Nephron progenitor cell (in vitro differentiated cells): ENCODE measurements at places on chromosomes 6 and 20.

DNA sequence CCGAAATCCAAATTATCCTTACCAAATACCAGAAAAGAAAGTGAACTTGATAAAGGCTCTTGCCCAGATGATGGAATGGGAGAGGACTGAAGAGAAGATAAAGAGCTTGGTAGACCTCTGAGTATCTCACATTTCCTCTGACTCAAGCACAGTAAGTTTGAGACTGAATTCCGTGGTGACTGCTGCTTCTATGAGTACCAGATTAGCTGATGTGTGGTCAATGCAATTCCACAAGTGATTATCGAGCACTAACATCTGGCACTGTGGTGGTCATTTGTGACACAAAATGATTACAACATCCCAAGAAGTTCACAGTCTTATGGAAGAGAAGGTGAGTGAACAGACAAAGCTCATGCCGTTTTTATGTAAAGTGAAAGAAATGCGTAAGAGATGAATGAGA, 2.6 kb upstream of the RPS6KA2 start:
- H3K27me3 ChIP-seq = peaks cover 60% of the 10 kb centered on the region
- DNase-seq = no peak
- no peak overlapping the region for H3K27ac ChIP-seq
- H3K4me3 ChIP-seq = no peak overlapping the region

GRCh38 chr6:8973395-8973794, 538.0 kb upstream of the SLC35B3 start:
- DNase-seq = no peak
- peaks cover 7% of the 10 kb centered on the region for H3K36me3 ChIP-seq
- H3K27ac ChIP-seq = no peak overlapping the region
- no peak overlapping the region for H3K4me3 ChIP-seq
- no peaks in the 10 kb centered on the region for H3K4me1 ChIP-seq

- peaks cover 17% of the 10 kb centered on the region for H3K4me1 ChIP-seq
- peaks cover 4% of the 10 kb centered on the region for H3K27me3 ChIP-seq
- H3K27ac ChIP-seq = no peak overlapping the region
- no peak for DNase-seq
- no peaks in the 10 kb centered on the region for H3K36me3 ChIP-seq
These were observed 80.8 kb upstream of the SLC22A16 start for GRCh38 chr6:110557199-110557598.

GRCh38 chr20:60001108-60001507, 42.9 kb downstream of the CDH26 start:
- H3K36me3 ChIP-seq = no peaks in the 10 kb centered on the region
- H3K4me3 ChIP-seq = no peak overlapping the region
- peaks cover 8% of the 10 kb centered on the region for H3K27me3 ChIP-seq
- peak overlapping the region; percentile 81 for H3K27ac ChIP-seq
- DNase-seq = no peak
- H3K4me1 ChIP-seq = peaks cover 21% of the 10 kb centered on the region

DNA sequence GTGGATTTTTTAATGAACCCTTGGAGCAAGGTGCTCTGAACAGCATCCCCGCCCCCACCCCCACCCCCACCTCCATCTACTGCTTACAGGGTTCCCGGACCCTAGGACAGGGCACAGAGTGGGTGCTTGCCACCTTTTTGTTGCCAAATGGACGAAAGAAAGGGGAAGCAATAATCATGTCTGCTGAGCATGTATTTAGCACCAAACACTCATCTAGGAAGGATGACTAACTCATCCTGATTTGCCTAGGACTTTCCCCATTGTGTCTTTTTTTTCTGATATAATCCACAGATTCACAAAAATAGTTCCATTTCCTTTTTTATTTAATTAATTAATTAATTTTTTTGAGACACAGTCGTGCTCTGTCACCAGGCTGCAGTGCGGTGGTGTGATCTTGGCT, 1.2 kb upstream of the PLTP start:
- H3K36me3 ChIP-seq = peaks cover 9% of the 10 kb centered on the region
- no peak for DNase-seq
- peaks cover 11% of the 10 kb centered on the region for H3K27me3 ChIP-seq
- H3K27ac ChIP-seq = no peak overlapping the region
- H3K4me3 ChIP-seq = peak overlapping the region; percentile 40

DNA sequence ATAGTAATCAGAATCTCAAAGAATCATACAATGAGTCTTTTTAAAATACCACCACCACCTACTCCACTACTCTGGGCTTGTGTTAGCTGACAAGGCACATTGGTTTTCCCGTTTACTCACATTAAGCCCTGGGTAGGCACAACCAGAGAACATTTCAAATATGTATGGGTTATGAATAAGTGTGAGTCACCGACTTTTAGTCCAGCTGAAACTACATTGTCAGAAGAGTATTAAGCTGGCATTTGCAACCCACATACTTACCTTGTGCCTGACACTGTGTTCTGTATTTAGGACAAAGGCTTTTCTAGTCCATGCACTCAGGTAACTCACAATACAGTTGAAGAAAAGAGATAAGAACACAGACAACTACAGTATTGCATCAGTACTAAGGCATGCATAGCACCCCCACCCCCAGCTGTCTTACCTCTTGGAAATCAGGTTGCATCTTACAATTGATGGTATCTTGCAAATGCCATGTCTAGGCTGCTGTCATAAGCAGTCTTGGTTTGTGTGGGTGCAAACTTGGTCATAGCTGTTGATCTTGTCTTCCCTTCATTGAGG, 40.3 kb upstream of the AHI1 start:
- no peak overlapping the region for H3K4me3 ChIP-seq
- H3K36me3 ChIP-seq = no peaks in the 10 kb centered on the region
- H3K27me3 ChIP-seq = no peaks in the 10 kb centered on the region
- no peak overlapping the region for H3K27ac ChIP-seq
- DNase-seq = no peak
- H3K4me1 ChIP-seq = peaks cover 7% of the 10 kb centered on the region

DNA sequence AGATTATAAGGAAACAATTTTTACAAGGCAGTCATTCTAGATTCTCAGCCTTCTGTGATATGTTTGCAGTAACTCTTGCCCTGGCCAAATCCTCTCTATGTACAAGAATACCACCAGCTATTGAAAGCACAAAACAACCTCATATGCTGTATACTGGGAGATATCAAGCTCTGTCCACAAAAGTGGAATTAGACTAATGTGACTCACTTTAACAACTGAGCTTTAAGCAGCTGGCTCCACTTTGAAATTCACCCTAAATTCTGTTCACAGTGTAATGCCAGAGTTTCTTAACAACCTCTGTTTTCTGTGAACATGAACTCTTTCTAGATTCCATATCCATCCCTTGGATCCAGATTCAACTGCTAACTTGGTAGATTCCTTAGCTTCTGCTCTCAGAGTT, 47.6 kb downstream of the CHD6 start:
- peaks cover 25% of the 10 kb centered on the region for H3K4me1 ChIP-seq
- H3K27ac ChIP-seq = peak overlapping the region; percentile 76
- H3K27me3 ChIP-seq = no peaks in the 10 kb centered on the region
- DNase-seq = no peak

DNA sequence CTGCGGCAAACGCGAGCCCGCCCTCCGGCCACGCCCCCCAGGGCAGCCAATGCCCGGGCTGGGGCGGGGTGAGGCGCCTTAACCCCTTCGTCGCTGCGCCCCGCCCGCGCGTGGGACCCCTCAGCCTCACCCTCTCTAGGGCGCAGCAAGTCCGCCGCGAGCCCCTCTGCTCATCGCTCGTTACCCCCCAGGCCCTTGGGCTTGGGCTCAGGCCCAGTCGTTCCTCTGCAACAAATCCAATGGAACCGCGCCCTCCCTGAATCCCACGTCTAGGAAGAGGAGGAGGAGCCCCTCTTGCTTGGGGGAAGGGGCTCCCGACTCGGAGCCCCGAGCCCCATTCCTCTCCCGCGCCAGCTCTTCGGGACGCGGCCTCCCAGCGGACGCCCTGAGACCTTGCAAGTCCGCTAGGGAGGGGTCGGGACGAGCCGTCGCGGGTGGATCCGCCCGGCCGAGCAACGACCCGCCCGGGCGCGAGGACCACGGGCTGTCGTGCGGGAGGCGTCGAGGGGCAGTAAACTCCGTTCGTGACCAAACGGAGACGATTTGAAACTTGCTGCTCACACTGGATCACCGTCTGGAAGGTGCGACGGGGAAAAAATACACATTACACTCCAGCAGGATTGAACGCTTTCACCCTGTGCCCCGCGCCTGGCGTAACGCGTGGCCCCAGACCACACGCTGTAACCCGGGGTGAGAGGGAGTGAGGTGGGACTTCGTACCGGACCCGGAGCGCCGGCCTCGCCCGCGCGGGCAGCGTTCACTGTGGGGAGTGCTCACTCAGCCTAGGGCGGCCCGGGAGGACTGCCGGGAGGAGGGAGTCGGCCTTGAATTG, 477 bp upstream of the LZTS3 start:
- H3K4me1 ChIP-seq = peaks cover 28% of the 10 kb centered on the region
- peak overlapping the region; percentile 91 for H3K4me3 ChIP-seq
- DNase-seq = peak; percentile 98
- H3K36me3 ChIP-seq = no peaks in the 10 kb centered on the region
- peaks cover 37% of the 10 kb centered on the region for H3K27me3 ChIP-seq
- peak overlapping the region; percentile 98 for H3K27ac ChIP-seq

- H3K4me3 ChIP-seq = no peak overlapping the region
- H3K4me1 ChIP-seq = peaks cover 39% of the 10 kb centered on the region
- H3K27ac ChIP-seq = no peak overlapping the region
- H3K27me3 ChIP-seq = peaks cover 11% of the 10 kb centered on the region
These were observed 11.7 kb downstream of the HCK start for GRCh38 chr20:32063695-32064094.

DNA sequence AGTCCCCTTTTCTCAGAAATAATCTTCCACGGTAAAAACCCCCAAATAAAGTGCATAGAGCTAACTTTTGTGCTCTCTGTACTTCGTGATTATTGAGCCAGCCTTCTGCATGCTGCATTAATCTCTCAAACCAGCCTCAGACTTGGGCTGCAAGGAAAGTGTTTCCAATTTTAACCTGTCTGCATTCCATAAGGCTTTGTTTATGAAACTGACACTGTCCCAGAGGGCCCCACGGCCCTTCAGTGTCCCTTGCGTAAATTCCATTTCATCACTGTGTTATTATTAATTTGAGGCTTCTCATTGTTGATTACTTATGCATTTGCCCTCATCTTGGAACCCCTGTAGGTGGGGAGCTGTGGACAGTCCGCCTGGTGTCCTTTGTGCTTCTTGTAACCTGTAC, 15.6 kb upstream of the SNRPB2 start:
- no peak overlapping the region for H3K27ac ChIP-seq
- H3K27me3 ChIP-seq = peaks cover 3% of the 10 kb centered on the region
- H3K4me1 ChIP-seq = peaks cover 8% of the 10 kb centered on the region
- DNase-seq = no peak

DNA sequence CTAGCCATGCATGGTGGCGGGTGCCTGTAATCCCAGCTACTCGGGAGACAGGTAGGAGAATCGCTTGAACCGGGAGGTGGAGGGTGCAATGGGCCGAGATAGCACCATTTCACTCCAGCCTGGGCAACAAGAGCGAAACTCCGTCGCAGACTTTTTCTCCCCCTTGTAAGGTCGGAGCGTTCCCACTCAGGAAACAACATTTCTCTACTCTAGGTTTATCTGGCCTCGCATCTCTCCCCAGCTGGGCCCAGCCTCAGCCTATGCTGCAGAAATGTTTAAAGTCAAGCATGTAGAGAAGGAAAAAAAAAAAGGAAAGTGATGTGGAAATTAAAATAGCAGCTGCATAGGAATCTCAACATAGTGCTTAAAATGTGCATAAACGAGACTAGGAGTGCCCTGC, 172.3 kb downstream of the TRIM27 start:
- H3K4me3 ChIP-seq = no peak overlapping the region
- no peak for DNase-seq
- H3K27me3 ChIP-seq = peaks cover 18% of the 10 kb centered on the region
- H3K4me1 ChIP-seq = peaks cover 24% of the 10 kb centered on the region
- no peak overlapping the region for H3K27ac ChIP-seq
- peaks cover 92% of the 10 kb centered on the region for H3K36me3 ChIP-seq

DNA sequence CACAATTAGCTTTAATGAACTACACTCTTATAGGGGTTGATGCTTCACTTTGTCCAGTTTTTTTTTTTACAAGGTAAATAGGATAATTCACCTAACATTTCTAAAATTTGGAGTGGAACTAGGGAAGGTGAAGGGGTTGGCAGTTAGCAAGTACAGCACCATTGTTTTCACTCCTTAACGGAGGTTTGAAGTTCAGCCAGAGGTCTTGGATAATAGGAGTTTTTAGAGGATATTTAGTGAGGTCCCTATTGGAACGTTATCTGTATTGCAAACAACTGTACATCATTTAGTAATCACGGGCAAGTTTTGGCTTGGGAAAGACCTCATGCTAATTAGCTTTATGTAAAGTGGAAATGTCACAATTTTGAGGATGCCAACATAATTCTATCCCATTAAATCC, 52.3 kb upstream of the TBX18 start:
- no peak overlapping the region for H3K27ac ChIP-seq
- no peaks in the 10 kb centered on the region for H3K36me3 ChIP-seq
- DNase-seq = no peak
- H3K27me3 ChIP-seq = peaks cover 2% of the 10 kb centered on the region
- H3K4me3 ChIP-seq = no peak overlapping the region

- H3K36me3 ChIP-seq = no peaks in the 10 kb centered on the region
- no peak for DNase-seq
- peaks cover 38% of the 10 kb centered on the region for H3K4me1 ChIP-seq
- peaks cover 23% of the 10 kb centered on the region for H3K27me3 ChIP-seq
- no peak overlapping the region for H3K4me3 ChIP-seq
- H3K27ac ChIP-seq = peak overlapping the region; percentile 28
These were observed 11.5 kb upstream of the MMP9 start for GRCh38 chr20:45997187-45997586.

GRCh38 chr6:72948153-72948552, 277.1 kb downstream of the KHDC1L start:
- H3K4me3 ChIP-seq = no peak overlapping the region
- peaks cover 3% of the 10 kb centered on the region for H3K27me3 ChIP-seq
- H3K36me3 ChIP-seq = no peaks in the 10 kb centered on the region
- no peak for DNase-seq
- no peak overlapping the region for H3K27ac ChIP-seq

GRCh38 chr20:5674176-5674660, 76.0 kb upstream of the SHLD1 start:
- H3K27me3 ChIP-seq = peaks cover 12% of the 10 kb centered on the region
- no peaks in the 10 kb centered on the region for H3K4me1 ChIP-seq
- no peak overlapping the region for H3K27ac ChIP-seq
- no peak overlapping the region for H3K4me3 ChIP-seq
- H3K36me3 ChIP-seq = no peaks in the 10 kb centered on the region

- H3K4me1 ChIP-seq = peaks cover 4% of the 10 kb centered on the region
- H3K36me3 ChIP-seq = peaks cover 46% of the 10 kb centered on the region
- no peak overlapping the region for H3K4me3 ChIP-seq
- H3K27ac ChIP-seq = no peak overlapping the region
- peaks cover 3% of the 10 kb centered on the region for H3K27me3 ChIP-seq
- no peak for DNase-seq
These were observed 10.5 kb downstream of the SNX3 start for GRCh38 chr6:108250240-108250866.

- H3K36me3 ChIP-seq = no peaks in the 10 kb centered on the region
- no peak overlapping the region for H3K27ac ChIP-seq
- peaks cover 8% of the 10 kb centered on the region for H3K4me1 ChIP-seq
- H3K4me3 ChIP-seq = no peak overlapping the region
- peaks cover 7% of the 10 kb centered on the region for H3K27me3 ChIP-seq
- DNase-seq = no peak
These were observed 167.1 kb downstream of the KIF6 start for GRCh38 chr6:39558079-39558478.

- no peaks in the 10 kb centered on the region for H3K27me3 ChIP-seq
- DNase-seq = no peak
- peaks cover 23% of the 10 kb centered on the region for H3K4me1 ChIP-seq
- H3K4me3 ChIP-seq = no peak overlapping the region
- H3K36me3 ChIP-seq = peaks cover 20% of the 10 kb centered on the region
These were observed 241.7 kb downstream of the CDKAL1 start for GRCh38 chr6:20775981-20776380.

GRCh38 chr6:128738112-128738511, 144.8 kb upstream of the LAMA2 start:
- no peaks in the 10 kb centered on the region for H3K27me3 ChIP-seq
- H3K36me3 ChIP-seq = no peaks in the 10 kb centered on the region
- no peak for DNase-seq
- no peaks in the 10 kb centered on the region for H3K4me1 ChIP-seq
- no peak overlapping the region for H3K27ac ChIP-seq
